Motor neuron (in vitro differentiated cells): ENCODE measurements at places on chromosomes 13 and 19. TPM values are rescaled to one million over a fixed set of nuclear protein-coding genes. Genes with fewer than 3 reads are reported as not detected.

PAN3 gene
- total RNA-seq: 40.2 and 44.5 TPM in 2 replicates

DNA sequence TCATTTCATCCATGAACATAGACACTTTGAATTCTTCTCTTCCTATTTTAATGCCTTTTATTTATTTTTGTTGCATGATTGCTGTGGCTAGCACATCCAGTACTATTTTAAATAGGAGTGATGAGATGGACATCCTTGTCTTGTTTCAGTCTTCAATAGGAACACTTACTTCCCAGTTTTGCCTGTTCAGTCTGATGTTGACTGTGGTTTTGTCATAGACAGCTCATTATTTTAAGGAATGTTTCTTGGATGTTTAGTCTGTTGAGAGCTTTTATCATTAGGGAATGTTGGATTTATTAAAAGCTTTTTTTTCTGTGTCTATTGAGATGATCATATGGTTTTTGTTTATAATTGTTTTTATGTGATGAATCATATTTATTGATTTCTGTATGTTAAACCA, 586.6 kb downstream of the SLITRK1 start:
- ATAC-seq: no peak

- no peak for ATAC-seq
These were observed 69.5 kb upstream of the MCF2L start for GRCh38 chr13:112899281-112900225.

NDUFA11 gene
- 286 and 296 TPM in 2 replicates for total RNA-seq

- no peak for ATAC-seq
These were observed 10.5 kb downstream of the SLC25A42 start for GRCh38 chr19:19074196-19074882.

ZNF296 gene
- total RNA-seq: 1.4 and 1.8 TPM in 2 replicates

MEIS3 gene
- total RNA-seq: 122 and 130 TPM in 2 replicates

DNA sequence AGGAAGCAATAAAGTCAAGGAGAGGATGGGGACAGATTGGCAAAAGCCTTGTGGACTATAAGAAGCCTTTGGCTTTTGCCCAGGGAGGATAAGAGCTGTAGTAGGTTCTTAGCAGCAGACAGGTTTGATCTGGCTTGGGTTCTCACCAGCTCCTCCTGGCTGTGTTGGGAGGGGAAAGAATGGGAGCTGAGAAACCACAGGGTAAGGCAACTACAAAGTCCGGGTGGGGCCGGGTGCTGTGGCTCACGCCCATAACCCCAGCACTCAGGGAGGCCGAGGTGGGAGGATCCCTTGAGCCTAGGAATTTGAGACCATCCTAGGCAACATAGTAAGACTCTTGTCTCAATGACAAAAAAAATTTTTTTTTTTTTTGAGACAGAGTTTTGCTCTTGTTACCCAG, 20.6 kb downstream of the NECTIN2 start:
- no peak for ATAC-seq
